ENCODE measurements at places on chromosomes 3 and 15.
A peak's percentile ranks its signal among the peaks of the same experiment; 100 is the strongest.

GRCh38 chr3:32229565-32229964, 8.9 kb upstream of the CMTM8 start:
- no peak for DNase-seq

GRCh38 chr15:39934397-39935071, 619 bp downstream of the EIF2AK4 start:
- DNase-seq: peak; percentile 28

DNA sequence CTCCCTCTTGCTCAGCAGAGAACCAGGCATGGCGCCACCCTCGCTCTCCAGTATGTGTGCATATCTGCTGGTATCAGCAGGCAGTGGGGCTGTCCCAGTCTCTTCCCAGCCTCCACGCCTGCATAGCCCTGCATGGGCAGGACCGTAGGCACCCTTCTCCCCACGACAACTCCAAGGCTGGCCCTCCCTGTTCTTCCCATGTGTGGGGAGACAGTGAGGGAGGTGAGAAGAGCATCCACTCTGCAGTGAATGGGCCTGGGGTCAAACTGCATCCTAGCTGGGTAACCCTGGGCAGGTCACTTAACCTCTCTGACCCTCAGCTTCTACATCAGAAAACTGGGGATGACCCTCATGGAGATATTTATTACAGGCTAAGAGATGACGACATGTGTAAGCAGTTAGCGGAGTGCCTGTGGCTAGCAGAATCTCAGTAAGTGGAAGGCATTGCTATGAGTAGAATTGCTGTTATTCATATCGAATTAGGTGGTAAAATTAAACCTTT, 13.3 kb upstream of the SSUH2 start:
- DNase-seq: no peak

GRCh38 chr3:57557085-57557537, 1.0 kb downstream of the PDE12 start:
- DNase-seq: peak; percentile 19

All from femur (tissue), 1 donor.